ENCODE measurements at places on chromosomes 1 and 21. TPM values are rescaled to one million over a fixed set of nuclear protein-coding genes. Genes with fewer than 3 reads are reported as not detected.

The SH2D1B gene
- total RNA-seq, result not detected

The PFDN2 gene
- total RNA-seq, result 50.1 TPM

The SELP gene
- 5.4 TPM for total RNA-seq

The NUDT17 gene
- 3.3 TPM for total RNA-seq

- DNase-seq, result no peak
Observed at GRCh38 chr1:28744184-28744583, 7.4 kb downstream of the YTHDF2 start.

The SRGAP2B gene
- total RNA-seq, result 12.0 TPM

The FAM72D gene
- total RNA-seq, result 0.32 TPM

Data from breast epithelium (tissue), 4 donors.